ENCODE measurements at places on chromosomes 12 and 14. TPM values are rescaled to one million over a fixed set of nuclear protein-coding genes. Genes with fewer than 3 reads are reported as not detected.

Gene MUCL1
- not detected for total RNA-seq

Gene FOXN3
- total RNA-seq = 72.6 TPM

GRCh38 chr12:24562771-24563431, 386.0 kb downstream of the BCAT1 start:
- no peak overlapping the region for H3K27ac ChIP-seq
- no peaks in the 10 kb centered on the region for H3K4me1 ChIP-seq
- H3K27me3 ChIP-seq = peaks cover 24% of the 10 kb centered on the region
- peak overlapping the region; percentile 33 for H3K4me3 ChIP-seq
- DNase-seq = no peak
- no peaks in the 10 kb centered on the region for H3K36me3 ChIP-seq

Gene CDCA3
- 63.7 TPM for total RNA-seq

DNA sequence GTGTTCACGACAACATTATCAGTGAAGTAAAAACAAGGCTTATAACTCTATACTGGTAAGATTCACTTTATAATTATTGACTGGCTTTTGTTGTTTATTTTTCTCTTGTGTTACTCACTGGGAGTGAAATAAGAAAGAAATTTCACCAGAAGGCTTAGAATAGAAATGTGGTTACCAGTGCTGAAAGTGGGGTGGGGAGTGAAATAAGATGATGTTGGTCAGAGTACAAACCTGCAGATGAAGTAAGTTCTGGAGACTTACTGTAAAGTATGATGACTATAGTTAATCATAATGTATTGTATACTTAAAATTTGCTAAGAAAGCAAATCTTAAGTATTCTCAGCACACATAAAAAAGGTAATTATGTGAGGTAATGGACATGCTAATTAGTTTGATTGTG, 198.4 kb downstream of the KLHL28 start:
- H3K4me1 ChIP-seq = no peaks in the 10 kb centered on the region
- no peak overlapping the region for H3K27ac ChIP-seq
- H3K27me3 ChIP-seq = no peaks in the 10 kb centered on the region
- no peak overlapping the region for H3K4me3 ChIP-seq
- H3K36me3 ChIP-seq = no peaks in the 10 kb centered on the region
- no peak for DNase-seq

Gene VRTN
- total RNA-seq = 0.30 TPM

Gene TMEM132D
- total RNA-seq = 0.32 TPM

DNA sequence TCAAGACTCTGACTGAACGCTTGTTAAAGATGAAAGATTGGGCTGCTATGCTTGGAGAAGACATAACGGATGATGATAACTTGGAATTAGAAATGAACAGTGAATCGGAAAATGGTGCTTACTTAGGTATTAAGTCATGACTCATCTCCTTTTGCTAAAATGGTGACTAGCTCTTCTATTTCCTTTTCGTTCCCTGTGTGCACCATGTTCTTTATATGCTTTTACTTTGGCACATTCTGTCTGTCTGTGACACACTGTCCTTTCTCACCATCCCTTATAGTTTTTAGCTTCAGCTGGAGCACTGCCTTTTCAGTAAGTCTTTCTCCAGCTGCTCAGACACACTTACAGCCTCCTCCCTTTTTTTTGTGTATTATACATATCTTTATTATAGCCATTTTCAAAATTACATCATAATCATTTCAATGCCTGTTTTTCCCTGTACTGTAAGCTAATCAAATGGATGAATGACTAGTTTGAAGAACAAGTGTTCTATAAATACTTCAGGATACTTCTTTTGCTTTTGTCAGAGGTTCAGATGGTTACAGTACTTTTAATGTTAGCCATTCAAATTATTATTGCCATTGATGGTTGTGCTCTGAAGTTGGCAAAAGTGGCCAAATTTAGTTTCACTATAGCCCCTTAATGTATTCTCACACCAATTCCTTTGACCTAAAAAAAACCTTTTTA, 68.6 kb downstream of the MIA2 start:
- no peak overlapping the region for H3K27ac ChIP-seq
- no peak for DNase-seq
- H3K4me3 ChIP-seq = no peak overlapping the region
- no peaks in the 10 kb centered on the region for H3K4me1 ChIP-seq
- H3K27me3 ChIP-seq = no peaks in the 10 kb centered on the region

- no peak overlapping the region for H3K27ac ChIP-seq
- no peaks in the 10 kb centered on the region for H3K36me3 ChIP-seq
- no peaks in the 10 kb centered on the region for H3K4me1 ChIP-seq
Observed at GRCh38 chr12:72141381-72141780, 130.8 kb upstream of the TRHDE start.

Gene KRT2
- not detected for total RNA-seq

Data from colonic mucosa (tissue), 4 donors.